ENCODE measurements at places on chromosomes 3 and 15.

- peak within 1 kb of the TSS; percentile 51 for H3K4me3 ChIP-seq
- H3K27ac ChIP-seq, result no peak within 1 kb of the TSS
- DNase-seq, result no peak
- peaks cover 13% of the 10 kb centered on the region for H3K27me3 ChIP-seq
- H3K4me1 ChIP-seq, result no peaks in the 10 kb centered on the region
- no peaks in the 10 kb centered on the region for H3K36me3 ChIP-seq
Measured at GRCh38 chr15:78620527-78621421, at the start of gene CHRNA3. Gene CHRNA3 (minus strand): TSS chr15:78620996. CDS start chr15:78620794, 202 bp downstream.

DNA sequence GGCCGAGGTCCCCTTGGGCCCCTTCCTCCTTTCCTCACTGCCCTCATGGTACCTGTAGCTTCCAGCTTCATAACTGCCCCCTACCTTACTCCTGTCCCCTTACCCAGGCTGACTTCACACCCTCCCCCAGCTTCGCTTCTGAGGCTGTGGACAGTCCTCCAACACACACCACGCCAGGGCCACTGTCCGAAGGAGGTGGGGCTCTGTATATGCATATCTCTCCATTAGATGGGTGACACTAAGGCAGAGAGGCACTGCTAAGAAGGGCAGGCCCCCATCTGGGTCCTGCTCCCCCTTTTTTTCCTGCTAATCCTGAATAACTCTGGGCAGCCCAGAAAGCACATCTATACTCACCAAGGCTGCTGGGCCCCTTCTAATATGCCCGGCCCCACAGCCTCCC is 1.0 kb upstream of the COL7A1 start:
- peak overlapping the region; percentile 95 for H3K27ac ChIP-seq
- H3K4me1 ChIP-seq, result peaks cover 24% of the 10 kb centered on the region
- no peaks in the 10 kb centered on the region for H3K27me3 ChIP-seq
- H3K36me3 ChIP-seq, result peaks cover 30% of the 10 kb centered on the region
- no peak overlapping the region for H3K4me3 ChIP-seq

DNA sequence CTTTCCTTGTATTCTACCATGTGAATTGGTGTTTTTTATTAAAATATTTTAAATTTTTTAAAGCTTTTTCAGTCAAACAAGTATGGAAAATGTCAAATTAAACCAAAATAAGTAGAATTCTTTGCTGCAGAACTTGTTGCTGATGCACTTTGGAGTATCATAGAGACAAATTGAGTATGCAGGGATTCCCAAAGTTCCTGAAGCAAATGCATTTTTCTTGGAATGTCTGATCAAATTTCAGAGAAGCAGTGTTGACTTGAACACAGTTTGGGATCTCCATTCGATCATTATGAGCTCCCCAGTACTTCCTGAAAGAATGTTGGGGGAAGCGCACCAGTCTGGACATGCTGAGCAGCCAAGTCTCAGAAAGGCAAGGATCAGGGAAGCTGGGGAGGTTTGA is 517.8 kb upstream of the CFAP20DC start:
- H3K27ac ChIP-seq, result no peak overlapping the region
- DNase-seq, result no peak
- H3K4me1 ChIP-seq, result no peaks in the 10 kb centered on the region
- no peaks in the 10 kb centered on the region for H3K36me3 ChIP-seq
- no peaks in the 10 kb centered on the region for H3K27me3 ChIP-seq

- H3K27me3 ChIP-seq, result no peaks in the 10 kb centered on the region
- no peak overlapping the region for H3K4me3 ChIP-seq
- peaks cover 25% of the 10 kb centered on the region for H3K36me3 ChIP-seq
- no peaks in the 10 kb centered on the region for H3K4me1 ChIP-seq
- no peak overlapping the region for H3K27ac ChIP-seq
Measured at GRCh38 chr15:101014921-101015841, 96.0 kb downstream of the LRRK1 start.

DNA sequence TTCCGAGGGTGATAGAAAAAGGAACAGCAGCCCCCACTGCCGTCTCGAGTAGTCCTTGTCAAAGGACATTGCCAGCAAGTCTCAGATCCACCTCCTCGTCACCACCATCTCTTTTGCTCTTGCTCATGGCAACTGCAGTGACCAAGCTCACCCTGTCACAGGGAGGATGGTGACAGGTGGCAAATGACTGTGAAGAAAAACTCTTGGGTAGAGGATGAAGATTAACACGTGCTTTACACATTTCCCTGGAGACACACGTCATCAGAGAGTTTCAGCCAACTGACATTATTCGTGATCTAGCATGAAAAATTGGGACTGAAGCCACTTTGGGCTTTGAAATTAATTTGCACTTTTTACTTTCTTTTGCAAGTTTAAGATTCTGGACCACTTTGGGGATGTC is 174.3 kb downstream of the EBLN2 start:
- no peaks in the 10 kb centered on the region for H3K4me1 ChIP-seq
- no peaks in the 10 kb centered on the region for H3K36me3 ChIP-seq
- no peak overlapping the region for H3K27ac ChIP-seq
- H3K27me3 ChIP-seq, result no peaks in the 10 kb centered on the region

DNA sequence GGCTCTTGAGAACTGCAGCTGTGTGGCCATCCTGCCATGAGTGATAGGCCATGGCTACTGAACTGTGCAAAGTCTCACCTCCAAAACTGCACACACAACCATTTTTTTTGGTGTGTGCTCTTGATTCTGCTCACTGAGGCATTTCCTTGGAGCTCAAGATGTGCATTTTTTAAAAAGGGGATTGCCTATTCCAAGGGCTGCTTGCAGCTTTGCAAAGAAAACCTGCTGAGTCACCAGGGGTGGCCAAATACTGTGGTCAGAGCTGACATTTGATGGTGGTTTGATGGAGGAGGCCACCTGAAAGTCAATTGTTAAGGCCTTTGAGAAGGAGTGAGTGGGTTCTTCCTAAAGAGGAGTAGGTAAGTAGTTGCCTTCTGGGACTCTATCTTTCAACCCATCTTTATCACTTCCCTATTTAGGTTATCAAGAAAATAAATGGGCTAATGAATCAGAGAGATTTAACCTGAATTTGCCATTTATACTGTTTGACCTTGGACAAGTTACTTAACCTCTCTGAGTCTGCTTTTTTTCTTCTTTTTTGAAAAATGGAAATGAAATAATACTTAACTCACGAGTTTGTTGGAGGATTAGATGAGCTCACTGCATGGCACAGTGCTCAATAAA is 87.9 kb downstream of the CHST2 start:
- no peaks in the 10 kb centered on the region for H3K36me3 ChIP-seq
- H3K27me3 ChIP-seq, result no peaks in the 10 kb centered on the region
- H3K27ac ChIP-seq, result no peak overlapping the region
- DNase-seq, result no peak
- no peak overlapping the region for H3K4me3 ChIP-seq

DNA sequence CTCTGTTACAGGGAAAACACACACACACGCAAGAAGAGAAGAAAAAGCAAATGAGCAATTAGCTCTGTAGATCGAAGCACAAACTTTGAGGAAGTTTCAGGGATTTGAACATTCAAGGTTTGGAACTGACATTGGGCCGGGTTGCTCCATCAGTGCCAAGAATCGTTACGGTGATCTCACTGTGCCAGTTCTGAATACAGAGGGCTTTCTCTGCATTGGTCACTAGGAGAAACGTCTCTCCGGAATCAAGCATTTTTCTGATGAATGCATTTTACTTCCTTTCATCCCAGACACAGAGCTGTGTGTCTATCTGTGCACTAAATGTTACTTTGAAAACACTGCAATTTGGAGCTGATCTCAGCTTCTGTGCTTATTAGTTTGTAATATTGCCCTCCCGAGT is 11.2 kb downstream of the HRH1 start:
- peak overlapping the region; percentile 26 for H3K4me3 ChIP-seq
- no peak for DNase-seq
- no peaks in the 10 kb centered on the region for H3K27me3 ChIP-seq

DNA sequence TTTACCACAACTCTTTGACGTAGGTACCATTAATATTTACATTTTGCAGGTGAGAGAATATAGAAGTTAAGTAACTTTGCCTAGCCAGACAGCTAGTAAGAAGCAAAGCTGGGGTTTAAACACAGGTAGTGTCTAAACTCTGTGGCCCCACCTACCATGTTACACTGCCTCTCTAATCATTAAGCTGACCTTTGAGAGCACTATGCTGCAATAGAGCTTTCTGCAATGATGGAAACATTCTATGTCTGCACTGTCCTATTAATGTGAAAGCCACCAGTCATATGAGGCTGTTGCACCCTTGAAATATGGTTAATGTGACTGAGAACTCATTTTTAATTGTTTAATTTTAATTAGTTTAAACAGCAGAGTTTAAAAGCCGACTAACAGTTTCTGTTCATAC is 6.3 kb upstream of the RARB start:
- H3K4me1 ChIP-seq, result peaks cover 3% of the 10 kb centered on the region
- H3K27me3 ChIP-seq, result no peaks in the 10 kb centered on the region
- no peaks in the 10 kb centered on the region for H3K36me3 ChIP-seq
- H3K27ac ChIP-seq, result no peak overlapping the region

GRCh38 chr3:27639271-27639670 is 82.9 kb downstream of the EOMES start:
- H3K36me3 ChIP-seq, result no peaks in the 10 kb centered on the region
- H3K4me3 ChIP-seq, result no peak overlapping the region
- DNase-seq, result no peak
- peaks cover 18% of the 10 kb centered on the region for H3K4me1 ChIP-seq
- no peak overlapping the region for H3K27ac ChIP-seq

- H3K4me1 ChIP-seq, result peaks cover 3% of the 10 kb centered on the region
- H3K4me3 ChIP-seq, result peak overlapping the region; percentile 48
- DNase-seq, result no peak
- H3K27ac ChIP-seq, result no peak overlapping the region
- H3K36me3 ChIP-seq, result no peaks in the 10 kb centered on the region
- H3K27me3 ChIP-seq, result peaks cover 14% of the 10 kb centered on the region
Measured at GRCh38 chr3:137771401-137772213, 7.5 kb downstream of the SOX14 start.

GRCh38 chr15:100958326-100959065 is 39.3 kb downstream of the LRRK1 start:
- DNase-seq, result no peak
- H3K27me3 ChIP-seq, result no peaks in the 10 kb centered on the region
- H3K27ac ChIP-seq, result peak overlapping the region; percentile 16
- H3K4me3 ChIP-seq, result no peak overlapping the region
- no peaks in the 10 kb centered on the region for H3K36me3 ChIP-seq

GRCh38 chr3:162141272-162141791 is 644.7 kb downstream of the OTOL1 start:
- H3K36me3 ChIP-seq, result no peaks in the 10 kb centered on the region
- no peaks in the 10 kb centered on the region for H3K4me1 ChIP-seq

GRCh38 chr3:6528951-6529350 is 332.0 kb upstream of the GRM7 start:
- H3K27me3 ChIP-seq, result no peaks in the 10 kb centered on the region
- H3K27ac ChIP-seq, result no peak overlapping the region
- no peak overlapping the region for H3K4me3 ChIP-seq
- H3K4me1 ChIP-seq, result no peaks in the 10 kb centered on the region
- DNase-seq, result no peak
- H3K36me3 ChIP-seq, result no peaks in the 10 kb centered on the region

- H3K4me1 ChIP-seq, result no peaks in the 10 kb centered on the region
- no peaks in the 10 kb centered on the region for H3K27me3 ChIP-seq
- H3K36me3 ChIP-seq, result no peaks in the 10 kb centered on the region
- H3K27ac ChIP-seq, result no peak overlapping the region
- no peak for DNase-seq
Measured at GRCh38 chr3:40333416-40333815, 23.9 kb downstream of the EIF1B start.

- no peaks in the 10 kb centered on the region for H3K27me3 ChIP-seq
- no peak overlapping the region for H3K4me3 ChIP-seq
- H3K27ac ChIP-seq, result peak overlapping the region; percentile 23
- H3K36me3 ChIP-seq, result peaks cover 30% of the 10 kb centered on the region
- no peak for DNase-seq
Measured at GRCh38 chr3:37627951-37628620, 233.6 kb upstream of the CTDSPL start.

GRCh38 chr3:184660931-184661330 is 50.9 kb downstream of the MAGEF1 start:
- no peak for DNase-seq
- no peaks in the 10 kb centered on the region for H3K36me3 ChIP-seq
- no peak overlapping the region for H3K4me3 ChIP-seq
- no peaks in the 10 kb centered on the region for H3K27me3 ChIP-seq
- no peak overlapping the region for H3K27ac ChIP-seq
- no peaks in the 10 kb centered on the region for H3K4me1 ChIP-seq

DNA sequence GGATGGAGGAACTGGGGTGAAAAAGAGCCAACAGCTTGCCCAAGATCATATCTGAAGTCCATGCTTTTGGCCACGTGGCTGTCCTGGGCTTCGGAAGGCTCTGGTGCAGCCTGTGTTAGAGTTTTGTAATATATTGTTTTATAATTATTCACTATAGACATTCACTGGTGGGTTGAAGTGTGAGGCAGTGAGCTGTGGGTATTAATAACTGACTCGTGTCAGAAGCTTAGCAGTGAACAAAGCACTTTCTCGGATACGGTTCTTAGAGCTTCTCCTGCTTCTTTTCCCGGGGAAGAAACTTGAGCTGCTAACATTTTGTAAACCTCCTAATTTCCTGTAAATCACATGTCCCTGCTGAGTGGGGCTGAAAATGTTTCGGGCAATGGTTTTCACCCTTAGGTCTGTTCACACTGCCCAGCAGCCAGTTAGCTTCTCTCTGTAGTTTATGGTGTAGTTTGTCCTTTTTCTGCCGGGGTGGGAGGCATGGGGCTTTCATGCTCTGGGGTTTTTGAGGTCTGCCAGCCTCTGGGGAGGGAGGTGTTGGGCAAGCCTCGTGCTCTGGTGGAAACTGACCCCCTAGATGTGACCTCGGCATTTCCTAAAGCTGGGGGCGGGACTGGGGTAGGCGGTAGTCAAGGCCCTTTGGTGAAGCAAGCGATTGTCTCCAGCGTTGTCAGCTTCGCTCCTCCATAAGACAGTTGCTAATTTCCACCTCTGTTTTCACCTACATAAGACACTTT is 1.7 kb downstream of the MRAS start:
- DNase-seq, result no peak
- H3K4me3 ChIP-seq, result peak overlapping the region; percentile 96
- H3K4me1 ChIP-seq, result peaks cover 7% of the 10 kb centered on the region
- no peaks in the 10 kb centered on the region for H3K27me3 ChIP-seq

DNA sequence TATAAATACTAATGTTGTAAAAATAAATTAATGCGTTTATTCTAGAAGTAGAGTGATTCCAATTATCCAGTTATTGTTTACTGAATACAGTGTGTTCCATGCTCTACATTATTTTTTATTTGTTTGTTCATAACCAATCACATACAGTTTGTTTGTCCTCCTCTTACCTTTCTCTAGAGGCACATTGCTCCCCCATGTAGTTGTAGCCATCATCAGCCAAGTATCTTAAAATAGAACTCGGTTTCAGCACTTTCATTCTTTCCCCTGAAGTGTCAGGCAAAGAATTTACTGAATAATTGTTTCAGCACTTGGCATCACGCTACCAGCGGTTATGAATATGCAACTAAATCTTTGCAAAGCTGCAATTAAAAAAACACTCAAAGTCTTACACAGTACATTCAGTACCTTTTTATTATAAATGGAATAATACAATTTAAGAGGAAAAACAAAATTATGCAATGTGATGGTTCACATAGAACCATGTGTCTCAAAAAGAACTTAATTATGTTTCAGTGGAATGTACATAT is 448.6 kb upstream of the ATP10A start:
- no peaks in the 10 kb centered on the region for H3K4me1 ChIP-seq
- H3K36me3 ChIP-seq, result no peaks in the 10 kb centered on the region
- no peak overlapping the region for H3K4me3 ChIP-seq
- no peaks in the 10 kb centered on the region for H3K27me3 ChIP-seq

- no peaks in the 10 kb centered on the region for H3K36me3 ChIP-seq
- DNase-seq, result no peak
- no peak overlapping the region for H3K4me3 ChIP-seq
- no peaks in the 10 kb centered on the region for H3K27me3 ChIP-seq
Measured at GRCh38 chr3:32347343-32348125, 44.1 kb upstream of the CMTM7 start.

- peak overlapping the region; percentile 76 for H3K27ac ChIP-seq
- no peak overlapping the region for H3K4me3 ChIP-seq
- H3K27me3 ChIP-seq, result no peaks in the 10 kb centered on the region
- DNase-seq, result no peak
- H3K4me1 ChIP-seq, result peaks cover 44% of the 10 kb centered on the region
Measured at GRCh38 chr15:74318376-74319137, 48.9 kb downstream of the CYP11A1 start.

All from ascending aorta (tissue), 2 donors.